DMS79 treated with DMSO at 0.1 percent for 48 hours (cell line): ENCODE measurements at places on chromosomes 6 and 20.
A peak's percentile ranks its signal among the peaks of the same experiment; 100 is the strongest.

DNA sequence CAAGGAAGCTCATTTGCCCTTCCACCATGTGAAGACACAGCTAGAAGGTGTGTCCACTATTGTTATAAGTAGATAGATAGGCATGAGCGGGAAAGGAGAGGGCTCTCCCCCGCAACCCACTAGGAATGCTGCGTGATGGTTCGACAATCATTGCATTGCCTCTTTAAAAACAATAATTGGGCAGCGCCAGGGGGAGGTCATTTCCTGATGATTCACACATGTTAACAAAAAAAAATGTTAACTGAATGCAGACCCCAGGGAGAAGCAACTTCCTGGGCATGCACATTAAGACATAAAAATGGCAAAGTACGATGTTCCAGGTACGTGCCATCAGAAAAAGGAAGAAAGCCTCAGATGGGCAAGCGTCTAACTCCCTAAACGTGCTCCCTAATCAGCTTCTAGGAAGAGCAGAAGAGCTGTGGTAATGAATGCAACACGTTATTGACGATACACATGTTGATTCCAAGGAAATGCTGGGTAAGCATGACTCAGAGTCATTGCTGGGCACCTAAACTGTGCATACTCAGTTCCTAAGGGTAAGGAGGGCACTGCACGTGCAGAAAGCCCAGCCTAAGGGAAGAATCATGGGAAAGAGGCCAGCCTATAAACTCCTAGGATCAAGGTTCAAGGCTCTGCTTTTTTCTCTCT is 113.7 kb downstream of the FAM217A start:
- DNase-seq: no peak

DNA sequence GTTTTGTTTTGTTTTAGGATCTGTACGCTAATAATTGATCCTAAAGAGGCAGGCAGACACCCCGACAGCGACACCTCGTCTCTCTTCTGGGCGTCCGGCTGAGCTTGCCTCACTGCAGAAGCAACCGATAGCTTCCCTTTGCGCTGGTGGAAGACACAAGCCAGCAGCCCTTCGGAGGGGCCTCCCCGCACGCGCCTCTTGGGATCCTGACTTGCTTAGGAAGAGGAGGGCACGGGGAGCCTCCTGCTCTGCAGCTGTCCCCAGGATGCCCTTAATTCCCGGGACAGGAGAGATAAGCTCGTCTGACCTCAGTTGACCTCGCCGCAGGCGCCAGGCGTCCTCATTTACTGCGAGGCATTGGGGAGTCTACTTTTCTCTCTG is 94.0 kb downstream of the CD83 start:
- DNase-seq: no peak

GRCh38 chr6:41597246-41598000 is 40.8 kb upstream of the MDFI start:
- DNase-seq: no peak

DNA sequence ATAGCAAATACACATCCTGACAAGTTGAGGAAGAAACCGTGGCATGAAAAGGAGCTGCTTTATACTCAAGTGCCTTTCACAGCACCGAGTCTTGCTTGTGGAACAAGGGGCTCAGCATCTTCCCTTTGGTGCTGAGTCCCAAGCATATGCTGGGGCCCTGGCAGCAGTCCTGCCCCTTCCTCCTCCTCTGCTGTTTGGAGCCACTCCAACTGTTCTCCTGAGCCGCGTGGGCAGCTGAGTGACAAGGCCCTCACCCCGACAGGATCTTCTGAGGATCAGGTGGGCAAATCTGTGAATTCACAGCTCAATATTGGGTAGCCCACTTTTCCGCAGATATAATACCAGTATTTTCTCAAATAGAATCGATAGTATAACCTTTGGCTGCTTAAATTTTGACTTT is 24.7 kb downstream of the DACT2 start:
- peak; percentile 17 for DNase-seq

DNA sequence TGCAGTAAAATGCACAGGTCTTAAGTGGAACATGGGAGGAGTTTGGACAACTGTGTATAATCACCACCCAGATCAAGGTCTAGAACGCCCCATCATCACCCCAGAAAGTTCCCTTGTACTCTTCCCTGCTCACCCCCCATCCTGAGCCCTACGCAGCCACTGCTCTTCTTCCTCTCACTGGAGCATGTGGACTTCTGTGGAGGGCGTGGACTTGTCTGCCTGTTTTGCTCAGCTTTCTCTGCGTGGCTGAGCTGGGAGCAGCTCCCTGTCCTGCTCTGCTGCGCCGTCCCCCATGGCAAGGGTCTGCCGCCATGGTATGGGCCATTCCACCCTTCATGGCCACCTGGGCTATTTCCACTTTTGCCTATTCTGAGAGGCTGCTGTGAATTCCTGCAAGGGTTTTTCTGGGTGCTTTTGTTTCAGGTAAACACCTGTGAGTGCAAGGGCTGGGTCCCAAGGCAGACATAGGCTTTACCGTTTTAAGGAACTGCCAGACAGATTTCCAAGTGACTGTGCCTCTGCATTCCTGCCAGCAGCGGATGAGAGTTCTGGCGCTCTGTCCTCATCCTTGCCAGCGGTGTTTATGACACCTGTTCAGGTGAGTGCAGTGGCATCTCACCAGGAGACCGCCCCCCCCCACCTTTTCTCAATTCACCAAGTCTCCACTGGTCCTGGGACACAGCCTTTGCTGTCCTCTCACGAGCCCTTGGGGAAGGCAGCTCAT is 19.7 kb downstream of the PCK1 start:
- no peak for DNase-seq
